ENCODE measurements at places on chromosomes 4 and X.

GRCh38 chr4:23097251-23097650 lies 404.5 kb downstream of the GBA3 start:
- DNase-seq: no peak

- DNase-seq: peak; percentile 88
Measured at GRCh38 chr4:25234390-25235370, 847 bp downstream of the PI4K2B start.

DNA sequence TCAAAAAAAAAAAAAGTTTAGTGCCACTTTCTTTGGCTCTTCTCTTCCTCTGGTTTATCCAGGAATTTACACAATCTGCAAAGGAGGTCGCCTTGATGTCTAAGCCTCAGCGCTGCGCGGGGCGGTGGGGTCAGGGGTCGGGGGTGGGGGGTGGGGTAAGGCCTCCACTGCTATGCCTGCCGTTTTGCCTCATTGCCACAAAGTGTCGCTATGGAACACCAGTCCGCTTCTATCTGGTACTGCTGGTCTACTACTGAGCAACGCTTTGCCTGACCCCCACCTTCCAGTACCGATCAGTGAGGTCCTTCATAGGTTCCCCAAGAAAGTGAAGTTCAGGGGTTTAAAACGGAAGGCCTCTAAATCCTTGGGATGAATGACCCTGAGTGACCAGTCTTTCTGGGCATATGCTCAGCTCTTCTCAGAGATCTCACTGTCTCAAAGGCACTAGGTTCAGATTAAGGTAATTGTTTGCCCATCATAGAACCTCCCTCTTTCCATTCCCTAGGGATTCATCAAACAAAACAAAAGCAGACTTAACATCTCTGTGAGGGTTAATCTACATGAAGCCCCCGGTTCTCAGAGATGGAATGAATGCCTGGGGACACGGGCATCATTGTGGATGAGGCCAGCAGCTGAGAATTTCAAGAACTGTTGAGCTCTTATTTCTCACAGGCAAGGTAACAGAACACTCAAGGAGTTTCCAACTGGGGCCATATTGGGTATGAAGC lies 16.9 kb upstream of the TSR2 start:
- DNase-seq: no peak

- no peak for DNase-seq
Measured at GRCh38 chrX:40179283-40179682, 81.5 kb upstream of the BCOR start.

DNA sequence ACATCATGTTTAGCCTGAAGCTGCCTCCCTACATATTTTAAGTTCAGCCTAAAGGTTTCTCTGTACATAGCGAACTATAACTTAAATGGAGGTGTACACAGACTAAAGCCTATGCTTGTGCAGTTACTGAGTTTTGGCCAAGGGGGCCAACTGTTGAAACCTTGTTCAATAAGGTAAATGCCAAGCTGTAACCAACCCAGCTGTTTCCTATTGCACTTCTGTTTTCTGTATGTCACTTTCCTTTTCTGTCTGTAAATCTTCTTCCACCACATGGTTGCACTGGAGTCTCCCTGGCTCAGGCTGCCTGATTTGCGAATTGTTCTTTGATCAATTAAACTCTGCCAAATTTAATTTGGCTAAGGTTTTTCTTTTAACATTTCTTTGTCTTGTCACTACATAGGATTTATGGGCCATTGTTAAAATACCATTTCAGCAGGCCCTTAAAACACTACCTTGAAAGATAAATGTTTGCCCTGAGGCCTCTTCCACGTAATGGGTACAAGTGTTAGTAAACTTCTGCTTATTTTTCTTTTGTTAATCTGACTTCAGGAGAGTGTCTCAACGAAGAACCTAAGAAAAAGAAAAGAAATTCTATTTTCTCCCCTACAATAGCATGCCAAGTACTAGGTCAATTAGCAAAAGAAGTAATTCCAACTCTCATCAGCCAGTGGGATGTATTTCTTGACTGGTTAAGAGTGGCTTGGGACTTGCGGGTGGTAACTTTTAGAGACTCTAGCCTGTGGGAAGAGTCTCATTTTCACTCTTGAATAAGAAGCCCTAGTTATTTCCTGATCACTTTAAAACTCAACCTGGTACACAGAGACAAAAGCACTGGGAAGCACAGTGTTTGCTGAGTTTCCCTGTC lies 45.7 kb upstream of the PRSS12 start:
- no peak for DNase-seq

- DNase-seq: no peak
Measured at GRCh38 chrX:13652287-13652793, 601 bp upstream of the TCEANC start.

GRCh38 chrX:14903891-14904290 lies 30.7 kb downstream of the MOSPD2 start:
- no peak for DNase-seq

- DNase-seq: no peak
Measured at GRCh38 chr4:163245044-163245728, 78.5 kb upstream of the NAF1 start.

DNA sequence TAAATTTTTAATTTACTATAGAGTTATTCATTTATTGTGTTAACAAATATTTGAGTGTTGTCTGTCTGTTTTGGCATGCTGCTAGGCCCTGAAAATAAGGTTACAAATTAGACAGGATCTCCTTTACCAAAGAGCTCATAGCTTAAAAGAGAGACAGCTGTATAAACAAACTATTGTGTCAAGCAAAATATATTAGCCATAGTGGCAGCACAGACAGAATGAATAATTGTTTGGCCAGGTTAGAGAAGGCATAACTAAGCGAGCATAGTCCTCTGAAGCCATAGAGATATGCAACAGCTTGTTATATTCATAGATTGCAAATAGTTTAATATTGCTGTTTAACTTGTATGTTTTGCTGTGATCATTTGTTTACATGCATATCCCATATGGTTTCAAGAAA lies 66.7 kb upstream of the NDUFC1 start:
- DNase-seq: no peak

DNA sequence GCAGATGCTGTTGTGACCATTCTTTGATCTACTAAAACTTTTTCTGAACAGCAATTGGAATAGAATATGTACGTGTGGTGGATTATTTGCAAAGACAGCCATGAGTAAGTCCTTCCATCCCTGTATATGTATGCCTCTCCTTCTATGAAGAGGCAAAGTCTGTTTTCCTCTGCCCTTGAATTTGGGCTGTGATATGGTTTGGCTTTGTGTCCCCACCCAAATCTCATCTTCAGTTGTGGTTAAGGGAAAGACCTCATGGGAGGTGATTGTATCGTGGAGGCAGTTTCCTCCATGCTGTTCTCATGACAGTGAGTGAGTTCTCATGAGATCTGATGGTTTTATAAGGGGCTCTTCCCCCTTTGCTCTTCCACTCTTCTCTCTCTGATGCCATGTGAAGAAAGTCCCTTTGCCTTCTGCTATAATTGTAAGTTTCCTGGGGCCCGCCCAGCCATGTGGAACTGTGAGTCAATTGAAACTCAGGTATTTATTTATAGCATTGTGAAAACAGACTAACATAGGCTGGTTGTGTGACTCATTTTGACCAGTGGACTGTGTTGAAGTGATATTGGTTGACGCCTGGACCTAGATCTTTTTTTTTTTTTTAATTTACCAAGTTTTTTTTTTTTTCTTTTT lies 108.3 kb upstream of the CAMK2D start:
- no peak for DNase-seq

DNA sequence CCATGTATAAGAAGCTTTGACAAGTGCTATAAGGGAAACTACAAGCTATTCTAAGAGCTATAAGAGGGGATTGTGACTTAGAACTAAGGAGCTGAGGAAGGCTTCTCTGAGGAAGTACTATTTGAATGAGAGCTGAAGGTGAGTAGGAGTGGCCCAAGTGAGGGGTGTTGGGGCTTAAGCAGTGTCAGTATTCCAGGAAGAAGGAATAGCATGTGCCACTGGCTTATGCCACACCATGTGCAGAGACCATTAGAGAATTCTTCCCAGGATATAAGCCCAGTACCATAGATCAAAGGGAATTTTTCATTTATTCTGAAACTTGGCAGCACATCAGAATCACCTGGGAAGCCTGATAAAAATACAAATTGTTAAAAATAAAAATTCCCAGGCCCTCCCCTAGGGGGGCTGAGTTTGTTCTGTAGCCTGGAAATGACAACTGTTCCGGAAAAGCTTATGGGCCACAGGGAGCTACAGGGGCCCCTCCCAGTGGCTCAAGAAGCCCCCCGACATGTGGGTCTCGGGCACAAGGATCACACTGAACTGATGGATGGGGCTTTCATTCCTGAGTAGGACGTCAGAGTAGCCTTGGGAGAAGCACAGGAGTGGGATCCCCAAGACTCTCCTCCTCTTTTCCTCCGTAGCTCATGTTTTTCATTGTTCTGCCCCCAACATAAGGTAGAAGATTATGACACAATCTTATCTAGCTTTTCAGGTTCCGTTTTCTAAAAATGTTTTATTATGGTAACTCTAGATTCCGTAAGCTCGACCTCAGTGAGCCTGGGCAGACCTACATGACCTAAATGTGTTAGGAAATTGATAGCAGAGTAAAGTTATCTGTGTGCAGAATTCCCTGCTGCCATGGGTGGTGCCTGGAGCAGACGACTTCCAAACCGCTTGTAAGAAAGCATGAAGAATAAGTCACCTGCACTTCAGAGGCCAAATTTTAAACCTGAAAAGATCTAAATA lies 119.3 kb downstream of the AFF1 start:
- DNase-seq: no peak

- DNase-seq: no peak
Measured at GRCh38 chr4:43041632-43042031, 149.1 kb downstream of the GRXCR1 start.

DNA sequence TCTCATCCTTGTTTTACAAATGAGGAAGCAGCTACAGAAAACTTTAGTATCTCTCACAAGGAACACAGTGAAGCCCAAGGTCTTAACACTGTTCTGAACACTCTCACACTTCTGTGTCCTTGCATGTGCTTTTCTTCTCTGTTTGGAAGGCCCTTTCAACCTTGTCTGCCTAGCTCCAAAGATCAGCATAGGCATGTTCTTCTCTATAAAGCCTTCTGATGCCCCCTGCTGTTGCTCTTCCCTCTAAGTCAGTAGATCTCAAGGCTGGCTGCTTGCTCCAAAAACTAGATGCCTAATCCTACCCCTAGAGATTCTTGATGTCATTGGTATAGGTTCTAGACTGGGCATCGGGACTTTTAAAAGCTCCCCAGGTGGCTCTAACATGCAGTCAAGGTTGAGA lies 5.9 kb downstream of the APOO start:
- no peak for DNase-seq

DNA sequence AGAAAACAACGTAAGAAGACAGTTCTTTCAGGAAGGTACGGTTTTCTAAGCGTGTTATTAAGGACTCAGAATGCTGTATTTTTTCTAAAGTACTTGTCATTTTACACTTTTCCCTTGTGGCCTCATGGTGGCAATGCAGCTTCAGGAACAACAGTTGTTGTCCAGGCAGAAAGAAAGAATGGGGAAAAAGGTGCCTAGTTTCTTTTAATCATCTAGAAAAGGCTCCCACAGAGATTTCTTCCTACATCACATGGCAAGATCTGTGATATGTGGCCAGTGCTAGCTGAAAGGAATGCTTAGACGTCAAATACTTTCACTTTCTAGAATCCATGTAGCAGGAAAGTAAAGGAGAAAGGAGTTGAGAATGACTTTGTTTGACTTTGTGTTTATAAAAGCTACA lies 49.0 kb upstream of the TRAM1L1 start:
- no peak for DNase-seq

- no peak for DNase-seq
Measured at GRCh38 chr4:119113033-119113655, 22.5 kb upstream of the MYOZ2 start.

DNA sequence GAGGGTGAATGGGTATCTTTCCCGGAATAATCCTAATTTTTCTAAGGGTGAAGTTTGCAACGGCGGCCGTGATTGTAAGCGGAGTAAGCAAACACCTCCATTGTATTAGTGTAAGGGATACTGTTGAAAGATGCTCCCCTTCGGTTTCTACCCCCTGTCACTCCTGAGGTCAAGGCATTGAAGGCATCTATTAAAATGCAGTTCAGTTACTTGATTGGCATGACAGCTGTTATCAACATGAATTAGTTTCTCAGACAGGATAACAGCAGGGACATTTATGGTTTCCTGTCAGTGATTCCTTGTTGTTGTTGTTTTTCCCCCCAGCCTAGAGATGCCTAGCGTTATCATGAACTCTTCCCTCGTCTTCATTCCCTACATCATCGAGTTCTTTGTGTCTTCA lies 552 bp downstream of the SLC25A14 start:
- DNase-seq: no peak

DNA sequence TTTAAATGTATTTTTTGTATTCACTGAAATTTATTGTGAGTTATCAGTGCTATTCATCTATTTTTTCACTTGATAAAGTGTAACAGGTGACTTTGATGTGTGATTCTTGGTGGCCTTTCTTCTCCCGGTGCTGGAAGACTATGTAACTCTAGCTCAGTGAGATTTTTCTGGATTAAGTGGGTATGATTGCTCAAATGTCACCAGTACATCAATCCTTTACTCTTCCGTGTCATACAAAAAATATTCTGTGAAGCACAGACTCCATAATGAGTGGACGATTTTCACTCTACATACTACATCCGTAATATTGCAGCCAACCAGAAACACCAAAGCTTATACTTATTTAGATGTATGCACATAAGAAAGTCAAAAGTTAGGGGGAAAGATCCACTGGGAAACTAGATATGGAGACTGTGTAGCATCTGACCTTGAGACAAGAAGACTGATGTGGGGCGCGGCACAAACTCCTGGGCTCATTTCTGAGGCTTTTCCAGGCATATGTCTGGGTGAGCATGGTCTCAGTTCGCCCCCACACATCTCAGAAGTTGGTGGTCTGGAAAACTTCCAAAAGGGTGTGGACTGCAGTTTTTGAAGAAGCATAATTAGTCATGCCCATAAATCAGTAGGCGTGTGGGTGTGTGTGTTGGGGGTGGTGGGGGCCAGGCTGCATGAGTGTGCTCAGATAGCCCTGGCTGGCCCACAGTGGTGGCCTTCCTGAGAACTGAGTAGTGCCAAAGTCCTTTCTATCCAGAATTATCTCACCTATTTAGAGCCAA lies 53.9 kb upstream of the TENM3 start:
- no peak for DNase-seq

- no peak for DNase-seq
Measured at GRCh38 chr4:153780221-153780620, 8.7 kb downstream of the SFRP2 start.

GRCh38 chr4:3784454-3785291 lies 18.5 kb downstream of the ADRA2C start:
- no peak for DNase-seq

- no peak for DNase-seq
Measured at GRCh38 chrX:30373479-30373878, 64.3 kb upstream of the NR0B1 start.

DNA sequence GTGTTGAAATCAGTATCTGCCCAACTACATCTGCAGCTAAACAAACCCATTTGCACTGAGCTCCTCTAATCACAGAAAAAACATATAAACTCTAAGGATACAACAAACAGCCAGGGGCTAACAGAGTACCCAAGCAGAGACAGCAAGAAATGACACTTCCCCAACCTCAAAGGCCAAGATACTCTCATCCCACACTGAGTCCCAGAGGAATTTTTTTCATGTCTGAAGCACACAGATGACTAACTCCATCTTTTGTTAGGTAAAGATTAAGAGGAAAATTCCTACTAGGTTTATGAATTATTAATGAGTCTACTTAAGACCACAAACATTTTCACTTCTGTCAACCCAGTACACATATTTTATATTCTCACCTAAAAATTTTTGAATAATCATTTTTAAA lies 31.6 kb downstream of the SEPSECS start:
- DNase-seq: no peak

All from osteocyte (in vitro differentiated cells).